ENCODE measurements at places on chromosomes 7 and 10.

DNA sequence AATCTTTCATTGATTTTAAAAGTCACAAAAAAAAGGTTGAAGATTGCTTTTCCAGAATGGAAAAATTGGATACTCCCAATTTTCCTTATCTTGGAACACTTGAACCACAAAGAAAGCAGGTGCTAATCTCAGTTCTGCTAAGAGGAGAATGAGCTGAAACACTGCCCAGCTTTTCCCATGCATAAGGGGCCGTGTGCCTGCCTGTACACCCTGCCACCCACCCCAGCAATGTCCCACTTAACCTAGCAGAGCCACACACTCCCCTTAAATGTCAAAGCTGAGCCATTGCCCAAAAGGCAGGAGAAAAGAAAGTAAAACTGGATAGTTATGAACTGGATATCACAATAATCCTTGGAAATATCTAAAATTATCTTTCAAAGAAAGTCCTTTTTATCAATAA, 13.4 kb downstream of the PDE1C start:
- DNase-seq: no peak

DNA sequence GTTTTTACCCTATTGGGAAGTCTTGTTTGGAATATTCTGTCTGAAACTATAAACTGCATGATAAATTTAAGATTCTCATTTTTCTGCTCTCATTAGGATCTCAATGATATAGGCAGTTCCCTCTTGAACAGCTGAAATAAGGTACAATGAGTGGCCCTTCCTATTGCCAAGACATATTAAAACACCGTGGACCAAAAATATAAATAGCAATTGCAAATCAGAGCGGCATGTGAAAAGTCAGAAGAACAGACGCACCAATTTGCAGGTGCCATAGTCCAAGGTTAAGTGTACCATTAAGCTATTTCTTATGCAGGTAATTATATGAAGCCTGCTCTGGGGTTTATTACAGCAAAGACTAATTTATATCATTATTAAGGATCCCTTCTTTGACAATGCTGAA, 920.8 kb upstream of the CELF2 start:
- no peak for DNase-seq

DNA sequence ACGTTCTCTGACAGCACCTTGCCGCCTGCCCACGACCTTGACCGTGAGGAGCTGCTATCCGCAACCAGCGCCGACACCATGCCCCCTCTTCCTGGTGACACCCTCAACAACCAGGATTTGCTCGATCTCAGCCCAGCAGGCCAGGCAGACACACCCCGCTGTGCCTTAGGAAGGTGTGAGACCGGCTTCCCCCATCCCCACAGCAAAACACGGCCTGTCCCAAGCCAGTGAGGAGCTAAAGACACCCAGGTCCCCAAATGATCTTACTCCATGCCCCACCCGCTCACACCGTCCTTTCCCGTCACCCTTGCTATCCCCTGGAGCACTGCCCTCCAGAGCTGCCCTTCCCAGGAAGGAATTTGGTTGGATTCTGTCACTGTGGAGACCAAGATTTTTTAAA, 21.3 kb upstream of the TTYH3 start:
- no peak for DNase-seq

GRCh38 chr7:15043931-15044330, 141.4 kb upstream of the DGKB start:
- DNase-seq: no peak

DNA sequence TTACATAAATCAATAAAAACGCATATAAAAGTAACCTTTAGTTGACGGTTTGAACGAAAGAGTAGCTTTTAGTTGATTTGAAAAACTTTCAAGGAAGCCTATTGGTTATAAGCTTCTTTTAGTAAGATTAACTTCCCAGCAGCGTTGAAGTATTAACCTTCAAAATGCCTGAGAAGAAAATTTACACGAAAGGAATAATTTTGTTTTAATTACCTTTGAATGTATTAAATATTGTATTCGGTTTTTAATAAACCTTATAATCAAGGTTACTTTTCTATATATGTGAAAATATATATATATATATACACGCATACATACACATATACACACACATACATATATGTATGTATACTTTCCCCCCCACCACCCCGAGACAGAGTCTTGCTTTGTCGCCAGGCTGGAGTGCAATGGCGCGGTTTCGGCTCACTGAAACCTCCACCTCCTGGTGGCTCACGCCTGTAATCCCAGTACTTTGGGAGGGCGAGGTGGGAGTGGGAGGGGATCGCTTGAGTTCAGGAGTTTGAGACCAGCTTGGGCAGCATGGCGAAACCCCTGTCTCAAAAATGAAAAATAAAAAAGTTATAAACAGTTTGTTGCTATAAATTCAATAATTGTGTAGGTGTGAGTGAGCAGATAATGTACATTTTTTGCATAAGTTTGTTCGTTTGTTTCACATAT, 57.6 kb upstream of the EZH2 start:
- peak; percentile 75 for DNase-seq

DNA sequence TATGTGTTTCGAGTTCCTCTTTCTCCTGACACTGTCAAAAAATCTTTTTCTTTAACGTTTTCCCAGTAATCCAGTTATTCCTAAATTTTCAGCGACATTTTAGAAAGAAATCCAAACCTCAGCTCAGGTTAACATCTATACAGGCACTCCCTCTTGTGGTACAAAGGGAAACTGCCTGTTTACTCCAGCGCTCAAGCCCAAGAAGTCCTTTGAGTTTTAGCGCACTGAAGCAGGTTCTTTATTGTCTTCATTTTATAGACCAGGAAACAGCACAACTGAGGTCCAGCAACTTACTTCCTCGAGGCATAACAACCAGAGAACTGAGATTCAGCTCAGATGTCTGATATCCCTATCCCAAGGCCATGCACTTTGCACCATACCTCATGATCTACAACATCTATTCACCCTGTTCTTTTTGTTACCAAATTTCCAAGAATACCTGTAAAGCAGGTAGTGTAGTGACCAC, 287.2 kb upstream of the MKLN1 start:
- peak; percentile 59 for DNase-seq

DNA sequence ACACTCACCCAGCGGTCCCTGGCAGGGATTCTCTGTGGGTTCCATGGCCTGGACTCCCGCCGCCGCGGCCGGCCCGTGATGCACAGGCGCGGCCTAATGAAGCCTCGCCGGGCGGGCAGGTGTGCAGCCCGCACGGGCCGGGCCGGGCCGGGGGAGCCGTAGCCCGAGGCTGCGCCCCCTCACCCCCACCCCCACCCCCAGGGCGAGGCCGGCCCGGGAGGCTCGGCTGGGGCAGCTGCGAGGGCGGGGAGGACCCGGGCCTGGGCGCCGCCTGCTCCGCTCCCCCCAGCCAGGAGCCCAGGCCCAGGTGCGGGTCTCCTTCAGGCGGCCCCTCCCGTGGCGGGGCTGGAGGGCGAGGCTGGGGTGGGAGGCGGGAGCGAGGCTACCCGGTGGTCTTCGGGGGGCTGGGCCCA, at the start of gene NOBOX:
NOBOX (minus strand) TSS at position 45 of the 413 bp plus-strand sequence.
- no peak for DNase-seq

DNA sequence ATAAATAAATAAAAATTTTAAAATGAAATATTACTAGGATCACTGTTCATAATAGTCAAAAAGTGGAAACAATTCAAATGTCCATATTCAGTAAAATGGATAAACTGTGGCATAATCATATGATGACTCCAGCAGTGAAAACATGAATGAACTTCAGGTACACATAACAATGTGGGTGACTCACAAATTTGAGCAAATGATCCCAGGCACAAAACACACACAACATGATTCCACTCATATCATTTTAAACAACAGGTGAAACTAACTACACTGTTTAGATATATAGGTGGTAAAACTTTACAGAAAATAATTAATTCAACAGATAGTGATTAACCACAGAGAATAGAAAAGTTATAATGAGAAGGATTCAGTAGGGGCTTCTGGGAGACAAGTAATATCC, 14.7 kb upstream of the SAMD8 start:
- no peak for DNase-seq

DNA sequence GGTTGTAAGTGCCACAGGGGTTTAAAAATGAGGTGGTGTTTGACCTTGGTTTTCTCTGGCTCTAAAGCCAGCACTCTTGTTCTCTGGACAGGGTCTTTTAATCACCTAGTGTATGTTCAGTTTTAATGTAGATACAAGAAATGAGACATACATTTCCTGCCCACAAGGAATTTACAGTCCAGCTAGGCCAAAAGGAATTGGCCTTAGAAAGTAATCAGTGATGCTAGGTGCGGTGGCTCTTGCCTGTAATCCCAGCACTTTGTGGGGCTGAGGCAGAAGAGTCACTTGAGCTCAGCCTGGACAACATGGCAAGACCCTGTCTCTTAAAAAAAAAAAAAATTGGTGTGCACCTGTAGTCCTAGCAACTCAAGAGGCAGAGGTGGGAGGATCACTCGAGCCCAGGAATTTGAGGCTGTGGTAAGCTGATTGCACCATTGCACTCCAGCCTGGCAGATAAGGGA, 100.2 kb downstream of the LRMDA start:
- no peak for DNase-seq

DNA sequence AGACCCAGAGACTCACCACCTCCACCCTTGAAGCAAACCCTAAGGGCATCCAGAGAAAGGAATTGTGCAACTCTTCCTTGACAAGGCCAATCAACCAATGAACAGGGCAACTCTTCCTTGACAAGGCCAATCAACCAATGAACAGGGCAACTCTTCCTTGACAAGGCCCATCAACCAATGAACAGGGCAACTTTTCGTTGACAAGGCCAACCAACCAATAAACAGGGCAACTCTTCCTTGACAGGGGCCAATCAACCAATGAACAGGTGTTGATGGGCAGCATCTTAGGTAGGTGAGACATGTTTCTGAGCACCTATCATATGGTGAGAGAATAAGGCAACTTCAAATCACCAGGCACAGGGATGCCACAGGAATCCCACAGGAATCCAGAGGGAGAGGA, 181.5 kb upstream of the RNF32 start:
- no peak for DNase-seq
